ENCODE measurements at places on chromosomes 5 and 9.

- no peak for DNase-seq
Observed at GRCh38 chr5:10825897-10826644, 65.0 kb upstream of the DAP start.

DNA sequence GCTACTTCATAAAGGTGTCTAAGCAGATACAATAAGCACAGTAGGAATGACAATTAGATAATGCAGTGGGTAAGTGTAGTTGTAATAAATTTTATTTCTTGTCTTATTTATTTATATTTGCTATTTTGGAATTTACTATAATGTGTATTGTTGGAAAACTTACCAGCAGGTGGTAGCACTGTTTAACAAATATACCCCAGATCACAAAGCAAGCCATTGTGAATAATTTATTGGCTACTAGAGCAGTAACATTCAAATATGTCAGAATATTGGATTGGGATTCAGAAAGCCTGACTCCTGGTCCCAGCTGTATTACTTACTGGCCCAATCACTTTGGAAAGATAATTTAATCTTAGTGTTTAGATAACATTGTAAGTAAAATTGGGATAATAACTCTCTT lies 78.0 kb downstream of the ISOC1 start:
- peak; percentile 13 for DNase-seq

DNA sequence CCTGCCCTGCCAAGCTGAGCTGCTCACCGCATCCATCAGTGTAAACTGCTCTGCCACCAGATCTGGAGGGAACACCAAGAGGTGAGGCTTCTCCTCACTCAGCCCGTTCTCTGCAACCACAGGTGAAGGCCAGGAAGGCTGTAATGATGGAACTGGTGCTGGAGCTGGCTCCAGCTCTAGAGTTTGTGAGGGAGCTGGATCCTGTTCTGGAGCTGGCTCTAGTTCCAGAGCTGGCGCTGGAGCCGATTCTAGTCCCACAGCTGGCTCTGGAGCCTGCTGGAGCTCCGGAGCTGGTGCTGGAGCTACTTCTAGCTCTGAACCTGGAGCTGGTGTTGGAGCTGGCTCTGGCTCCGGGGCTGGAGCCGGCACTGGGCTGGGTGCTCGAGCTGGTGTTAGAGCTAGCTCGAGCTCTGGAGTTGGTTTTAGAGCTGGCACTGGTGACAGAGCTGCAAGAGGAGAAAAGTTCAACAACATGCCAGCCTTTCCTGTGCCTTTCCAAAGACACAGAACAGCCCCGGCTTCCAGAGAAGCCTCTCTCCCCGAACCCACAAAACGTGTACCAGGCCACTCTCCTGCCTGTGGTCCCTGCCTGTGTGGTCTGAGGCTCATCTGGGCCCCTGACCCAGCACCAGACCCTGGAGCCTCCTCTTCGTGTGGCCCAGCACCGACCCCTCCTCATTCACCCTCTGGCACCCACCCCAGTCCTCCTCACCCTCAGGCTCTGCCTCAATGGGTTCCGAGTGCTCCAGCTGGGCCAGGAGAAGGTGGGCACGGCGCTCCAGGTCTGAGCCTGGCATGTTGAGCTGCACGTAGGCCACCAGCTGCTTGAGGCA lies 12.9 kb downstream of the RALGDS start:
- no peak for DNase-seq

GRCh38 chr5:180811623-180812124 lies 9.1 kb upstream of the MGAT1 start:
- DNase-seq: no peak

DNA sequence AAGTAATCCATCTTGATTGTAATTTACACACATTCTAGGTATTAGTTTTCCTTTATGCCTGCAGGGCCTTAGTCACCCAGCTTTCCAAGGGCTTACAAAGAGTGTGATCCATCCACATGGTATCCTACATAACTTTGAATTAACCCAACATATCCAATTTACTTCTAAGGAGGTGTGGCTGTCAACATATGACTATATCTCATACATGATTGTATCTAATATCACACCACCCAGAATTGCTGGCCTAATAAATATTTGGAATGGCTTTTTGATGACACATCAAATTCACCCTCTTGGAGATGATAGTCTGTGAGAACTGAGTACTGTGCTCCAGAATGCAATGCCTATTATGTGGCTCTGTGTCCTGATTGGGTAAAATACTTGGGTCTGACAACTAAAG lies 363.3 kb upstream of the GRIN3A start:
- DNase-seq: peak; percentile 3

GRCh38 chr9:98080326-98080725 lies 23.8 kb downstream of the NANS start:
- DNase-seq: peak; percentile 16

- DNase-seq: no peak
Observed at GRCh38 chr9:6634444-6634843, 11.1 kb downstream of the GLDC start.

DNA sequence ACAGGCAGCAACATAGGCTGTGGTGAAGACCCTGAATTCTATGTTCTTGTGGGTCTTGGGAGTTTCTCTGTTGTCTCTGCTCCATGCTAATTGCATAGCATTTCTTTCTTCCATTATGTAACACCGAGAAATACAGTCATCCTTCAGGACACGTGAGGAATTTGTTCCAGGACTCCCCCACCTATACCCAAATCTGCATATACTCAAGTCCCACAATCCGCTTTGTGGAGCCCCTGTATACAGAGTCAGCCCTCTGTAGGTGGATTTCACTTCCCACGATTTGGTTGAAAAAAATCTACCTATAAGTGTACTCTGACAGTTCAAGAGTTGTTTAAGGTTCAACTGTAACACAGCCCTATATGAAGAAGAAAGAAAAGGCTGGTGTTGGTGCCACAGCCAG lies 22.1 kb downstream of the ANKRD33B start:
- no peak for DNase-seq

GRCh38 chr5:4097199-4097598 lies 501.6 kb downstream of the IRX1 start:
- DNase-seq: peak; percentile 25

DNA sequence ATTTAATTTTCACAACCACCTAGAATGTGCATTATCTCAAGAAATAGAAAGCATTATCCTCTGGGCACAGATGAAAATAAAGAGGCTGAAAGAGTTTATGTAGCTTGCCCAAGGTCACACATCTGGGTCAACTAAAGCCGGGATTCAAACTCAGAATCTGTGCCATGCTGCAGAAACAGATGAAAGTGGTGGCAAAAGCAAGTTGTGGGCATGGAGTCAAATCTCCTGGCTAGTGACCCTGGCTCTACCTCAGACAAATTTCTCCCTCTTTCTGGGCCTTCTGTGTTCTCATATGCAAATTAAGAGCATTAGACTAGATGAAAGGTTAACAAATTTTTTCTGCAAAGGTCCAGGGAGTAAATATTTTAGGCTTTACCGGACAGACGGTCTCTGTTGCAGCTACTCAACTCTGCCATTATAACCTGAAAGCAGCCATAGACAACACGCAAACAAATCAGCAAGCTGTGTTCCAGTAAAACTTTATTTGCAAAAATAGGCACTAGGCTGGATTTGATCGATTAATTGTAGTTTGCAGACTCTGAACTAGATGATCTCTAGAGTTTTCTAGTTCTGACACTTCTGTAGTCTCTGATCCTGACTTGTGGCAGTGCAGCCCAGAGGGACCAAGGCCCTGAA lies 6.0 kb upstream of the ADRA1B start:
- no peak for DNase-seq

DNA sequence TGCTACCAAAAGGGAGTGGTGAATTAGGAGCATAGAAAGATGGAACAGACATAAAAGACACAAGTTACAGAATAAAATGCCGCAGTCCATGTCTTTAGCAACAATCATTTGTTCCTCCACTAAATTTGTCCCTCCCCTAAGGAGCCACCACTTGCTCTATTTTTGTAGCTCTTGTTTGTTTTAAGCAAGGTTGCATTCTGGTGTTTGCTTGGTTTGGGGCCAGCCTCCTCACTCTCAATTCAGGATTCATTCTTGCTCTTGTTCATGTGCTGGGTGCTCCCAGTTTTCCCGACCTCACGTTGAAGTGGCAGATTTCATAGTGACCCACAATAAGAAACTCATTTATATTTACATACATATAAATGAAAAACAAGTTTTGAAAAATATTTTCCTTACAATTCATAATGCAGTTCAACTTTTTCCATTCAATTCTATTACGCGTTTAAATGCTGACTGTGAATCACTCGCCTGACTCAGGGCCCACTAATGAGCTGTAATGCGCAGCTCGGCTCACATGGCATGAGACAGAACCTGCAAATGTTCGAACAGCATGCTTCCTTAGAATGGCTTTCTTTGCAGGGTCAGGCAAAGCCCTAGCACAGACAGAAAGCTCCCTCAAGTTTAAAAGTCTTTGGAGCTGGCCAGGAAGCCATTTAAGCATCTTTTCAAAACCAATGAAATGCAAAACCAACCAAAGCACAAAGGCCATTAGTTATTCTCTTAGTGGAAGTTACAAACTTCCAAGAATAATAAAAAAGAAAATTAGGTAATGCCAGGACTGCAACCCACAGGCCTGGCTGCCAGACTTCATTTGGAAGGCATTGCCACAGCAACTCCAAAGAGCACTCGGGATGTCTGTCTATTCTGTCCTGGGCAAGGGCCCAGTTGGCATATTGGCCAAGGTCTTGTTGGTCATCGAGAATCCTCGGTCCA lies 41.7 kb downstream of the RETREG1 start:
- DNase-seq: peak; percentile 79

DNA sequence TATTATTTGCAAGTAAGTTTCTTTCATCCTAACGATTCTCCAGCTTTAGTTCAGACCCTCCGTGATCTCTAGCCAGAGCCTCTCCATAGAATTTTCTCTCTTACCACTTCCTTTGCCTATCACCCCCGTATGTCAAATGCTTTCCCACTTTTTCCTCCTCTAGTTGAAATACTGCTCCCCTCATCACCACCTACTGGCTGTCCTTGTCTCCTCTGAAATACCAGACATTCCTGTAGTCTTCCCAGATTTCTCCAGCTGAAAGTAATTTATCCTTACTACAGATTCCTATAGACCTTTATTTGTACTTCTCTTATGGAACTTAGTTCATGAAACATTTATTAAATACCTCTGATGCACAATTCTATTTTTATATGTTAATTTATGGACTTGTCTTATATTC lies 36.0 kb upstream of the GLIPR2 start:
- DNase-seq: peak; percentile 96

DNA sequence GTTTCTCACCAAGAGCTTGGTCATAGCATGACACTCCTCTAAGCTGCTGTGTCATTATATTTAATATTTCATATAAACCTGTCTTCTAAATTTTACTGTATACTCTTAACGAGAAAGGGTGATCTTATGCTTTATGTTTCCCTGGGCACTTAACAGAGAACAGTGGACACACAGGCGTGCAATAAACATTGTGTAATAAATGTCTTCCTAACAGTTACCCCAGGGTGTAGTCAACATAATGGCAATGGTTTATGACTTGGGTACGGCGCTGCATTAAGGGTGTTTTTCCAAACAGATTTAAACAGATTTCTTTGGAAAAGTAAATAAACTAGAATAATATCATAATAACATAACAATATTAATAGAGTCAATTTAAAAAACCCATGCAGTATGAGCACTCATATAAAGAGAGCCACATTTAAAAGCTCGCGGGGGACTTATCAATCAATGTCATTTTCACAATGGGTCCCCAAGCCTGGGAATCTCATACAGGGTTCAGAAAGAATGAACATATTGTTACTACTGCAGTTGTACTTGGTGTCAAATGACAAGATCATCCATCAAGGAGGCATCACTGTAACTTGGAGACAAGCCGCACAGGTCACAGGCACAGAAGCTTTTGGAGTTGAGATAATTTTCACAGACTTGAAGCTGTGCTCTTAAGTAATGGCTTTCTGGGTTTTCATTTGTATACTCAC lies 376.4 kb downstream of the CTNND2 start:
- DNase-seq: no peak

DNA sequence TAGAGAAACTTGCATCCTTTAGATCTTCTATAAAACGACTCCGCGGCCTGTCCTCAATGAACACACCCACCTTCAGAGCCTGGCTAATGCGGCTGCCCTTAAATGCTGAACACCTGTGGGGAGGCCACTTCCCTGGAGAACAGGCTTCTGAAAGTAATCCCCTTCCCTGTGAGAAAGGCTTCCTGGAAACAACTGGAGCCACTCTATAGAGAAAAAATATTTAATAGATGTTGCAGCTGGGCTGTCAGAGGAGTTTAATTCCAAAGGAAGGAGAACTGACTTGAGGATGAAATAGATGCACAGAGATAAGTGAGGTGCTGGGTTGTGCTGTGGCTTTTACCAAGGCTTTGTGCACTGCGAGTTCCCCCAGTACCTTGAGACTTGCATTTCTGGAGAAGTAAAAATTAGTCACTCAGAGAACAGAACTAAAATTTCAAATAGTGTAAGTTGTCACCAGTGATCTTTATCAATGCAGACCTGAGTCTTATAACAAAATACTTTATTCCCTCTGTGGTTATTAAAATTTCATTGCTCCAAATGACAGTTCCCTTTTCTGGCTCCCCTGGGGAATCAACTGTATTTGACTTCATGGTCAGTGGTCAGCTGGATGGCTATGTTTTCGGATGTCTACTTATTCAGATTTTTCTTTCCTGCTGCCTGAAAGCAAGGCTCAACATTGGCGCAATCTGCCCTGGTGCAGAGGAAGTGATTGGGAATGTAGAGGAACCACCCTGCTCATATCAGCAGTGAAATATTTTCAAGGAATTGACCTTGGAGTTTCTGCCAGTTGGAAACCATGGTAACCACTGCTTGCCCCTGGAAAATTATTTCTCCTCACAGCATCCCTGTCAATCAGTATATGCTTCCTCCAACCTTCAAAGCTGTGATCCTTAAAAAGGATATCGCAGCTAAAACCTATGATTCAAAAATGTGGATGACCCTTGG lies 238.8 kb downstream of the SMARCA2 start:
- DNase-seq: no peak

GRCh38 chr9:131841765-131842318 lies 102.0 kb upstream of the RAPGEF1 start:
- DNase-seq: no peak

Data from fibroblast of upper back skin (primary cell).